Karpas-422 (cell line): ENCODE measurements at places on chromosomes 16 and 17. TPM values are rescaled to one million over a fixed set of nuclear protein-coding genes. Genes with fewer than 3 reads are reported as not detected.

GRCh38 chr17:6231886-6232731, 161.9 kb downstream of the WSCD1 start:
- DNase-seq: no peak

DNA sequence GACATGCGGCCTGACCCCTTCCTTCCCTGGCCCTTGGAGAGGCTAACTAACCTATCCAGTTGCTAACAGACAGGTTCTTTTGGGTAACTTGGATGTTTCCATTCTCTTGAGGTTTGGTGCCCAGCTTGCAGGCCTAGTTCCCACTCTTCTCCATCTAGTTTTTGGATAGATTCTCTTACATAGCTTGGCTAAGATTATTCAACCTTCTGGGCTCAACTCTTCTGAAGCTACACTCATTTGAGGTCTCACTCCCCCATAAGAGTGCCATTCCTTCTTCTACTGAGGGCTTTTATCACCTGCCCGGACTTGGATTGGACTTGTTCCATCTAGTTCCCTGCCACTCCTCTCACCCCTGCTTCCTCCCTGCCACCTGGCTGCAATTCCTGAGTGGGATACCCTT, 44.1 kb upstream of the MARCHF10 start:
- no peak for DNase-seq

Gene CES4A
- total RNA-seq: not detected in 2 replicates

Gene MYO15A
- 0.11 and 1.3 TPM in 2 replicates for total RNA-seq

Gene MMP2
- not detected in 2 replicates for total RNA-seq
